ENCODE measurements at places on chromosomes 3 and 15.

- DNase-seq: no peak
Observed at GRCh38 chr3:73271-73670, 123.3 kb upstream of the CHL1 start.

- no peak for DNase-seq
Observed at GRCh38 chr15:101499863-101500713, 10.6 kb upstream of the PCSK6 start.

- no peak for DNase-seq
Observed at GRCh38 chr3:170802164-170803151, 67.5 kb downstream of the RPL22L1 start.

- DNase-seq: no peak
Observed at GRCh38 chr3:65785065-65785645, 253.6 kb downstream of the MAGI1 start.

GRCh38 chr15:78063970-78064385, 13.5 kb downstream of the TBC1D2B start:
- DNase-seq: no peak

DNA sequence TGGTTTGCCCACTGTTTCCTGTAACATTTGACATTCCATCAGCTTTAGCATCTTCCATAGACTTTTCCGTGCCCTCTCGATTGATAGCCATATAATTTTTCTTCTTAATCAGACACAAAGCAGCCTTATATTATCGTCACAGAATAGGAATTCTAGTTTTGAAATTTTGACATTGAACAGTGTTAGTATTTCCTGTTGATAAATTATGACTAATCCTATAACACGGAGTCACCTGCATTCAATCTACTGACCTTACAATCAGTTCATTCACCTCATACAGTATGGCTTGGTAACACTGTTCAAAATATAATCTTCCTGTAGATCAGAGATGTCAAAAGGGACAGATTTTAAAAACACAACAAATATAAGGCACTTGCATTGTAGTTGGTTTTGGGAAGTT, 423.7 kb downstream of the C3orf38 start:
- DNase-seq: no peak

DNA sequence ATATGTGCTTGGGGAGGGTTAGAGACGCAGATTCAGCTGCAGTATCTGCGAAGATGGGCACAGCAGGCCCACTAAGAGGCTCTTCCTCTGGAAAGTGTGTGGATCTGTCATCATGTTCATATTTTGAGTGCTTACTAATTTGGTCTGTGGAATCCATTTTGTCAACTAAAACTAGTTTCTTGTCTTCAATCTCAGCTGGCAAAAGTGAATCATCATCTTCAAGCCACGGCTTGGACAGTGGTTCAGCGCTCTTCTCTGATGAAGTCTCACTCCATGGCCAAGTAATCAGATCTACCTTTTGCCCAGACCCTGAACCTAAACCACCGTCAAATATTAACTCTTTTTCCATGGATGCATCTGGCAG, 76.2 kb downstream of the IMPG2 start:
- DNase-seq: no peak

DNA sequence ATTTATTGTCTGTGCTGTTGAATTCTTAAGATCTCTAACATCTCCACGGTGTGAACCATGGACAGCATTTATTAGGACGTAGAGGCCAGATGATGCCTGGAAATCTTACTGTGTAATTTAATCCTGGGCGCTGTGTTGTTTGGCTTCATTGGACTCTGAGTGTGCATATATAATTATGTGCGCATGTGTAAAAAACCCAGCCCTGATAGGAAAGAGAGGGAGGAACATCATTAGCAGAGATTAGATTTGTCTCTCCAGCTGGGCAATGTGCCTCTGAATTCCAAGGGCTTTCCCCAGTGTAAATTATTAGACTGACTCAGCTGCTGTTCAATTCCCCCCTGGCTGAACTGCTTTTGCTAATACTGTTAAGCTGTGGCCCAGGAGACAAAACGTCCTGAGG, 39.6 kb downstream of the MAP3K13 start:
- no peak for DNase-seq

- DNase-seq: no peak
Observed at GRCh38 chr15:68149059-68149458, 56.1 kb downstream of the CALML4 start.

- no peak for DNase-seq
Observed at GRCh38 chr3:81336470-81336869, 425.0 kb downstream of the GBE1 start.

DNA sequence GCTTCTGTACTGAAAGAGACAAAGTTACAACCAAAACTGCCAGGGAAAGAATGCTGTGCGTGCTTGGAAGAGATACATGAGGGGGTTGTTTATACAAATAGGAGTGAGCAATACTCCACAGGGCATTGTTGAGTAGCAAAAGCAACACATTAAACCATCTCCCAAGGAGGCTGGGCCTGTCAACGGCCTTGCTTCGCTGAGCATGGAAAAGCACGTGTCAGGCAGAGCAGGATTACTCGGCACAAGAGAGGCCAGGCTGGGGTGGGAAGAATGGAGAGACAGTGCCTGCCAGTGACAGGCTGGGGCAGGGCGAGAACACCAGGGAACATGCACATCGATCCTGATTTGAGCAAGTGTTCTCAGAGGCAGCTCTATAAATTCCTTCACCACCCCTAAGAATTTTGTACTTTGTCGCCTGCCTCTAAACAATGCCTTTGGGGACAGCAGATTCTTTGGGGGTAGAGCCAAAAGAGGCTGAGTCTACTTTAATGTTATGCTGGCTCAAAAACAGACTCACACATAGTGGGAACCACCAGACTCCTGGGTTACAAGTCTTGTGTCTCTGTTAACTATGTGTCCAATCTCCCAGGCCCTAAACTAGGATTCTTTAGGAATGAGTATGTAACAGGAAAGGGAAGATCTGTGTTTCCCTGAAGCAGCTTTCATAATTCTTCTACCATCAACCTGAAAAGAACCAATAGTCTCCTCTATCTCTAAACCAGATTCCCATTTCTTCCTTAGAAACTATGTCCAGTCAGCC, 67.2 kb downstream of the LIPC start:
- DNase-seq: no peak

DNA sequence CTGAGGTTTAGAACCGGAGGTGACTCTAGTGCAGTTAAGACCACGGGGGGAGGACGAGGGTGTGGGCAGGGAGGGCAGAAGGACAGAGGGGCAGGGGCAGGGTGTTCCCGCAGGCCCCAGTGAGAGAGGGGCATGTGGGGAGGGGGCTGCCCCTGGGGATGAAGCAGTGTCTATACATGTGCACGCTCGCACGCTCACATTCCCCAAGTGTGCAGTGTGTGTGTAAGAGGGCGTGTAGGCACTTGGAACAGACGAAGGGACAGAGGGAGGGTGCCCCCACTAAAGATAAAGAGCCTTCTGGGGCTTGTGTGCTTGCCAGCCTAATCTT, 69.5 kb upstream of the MEF2A start:
- DNase-seq: no peak

- no peak for DNase-seq
Observed at GRCh38 chr15:69163141-69163669, 2.8 kb downstream of the GLCE start.
